ENCODE measurements at places on chromosomes 7 and 10.

DNA sequence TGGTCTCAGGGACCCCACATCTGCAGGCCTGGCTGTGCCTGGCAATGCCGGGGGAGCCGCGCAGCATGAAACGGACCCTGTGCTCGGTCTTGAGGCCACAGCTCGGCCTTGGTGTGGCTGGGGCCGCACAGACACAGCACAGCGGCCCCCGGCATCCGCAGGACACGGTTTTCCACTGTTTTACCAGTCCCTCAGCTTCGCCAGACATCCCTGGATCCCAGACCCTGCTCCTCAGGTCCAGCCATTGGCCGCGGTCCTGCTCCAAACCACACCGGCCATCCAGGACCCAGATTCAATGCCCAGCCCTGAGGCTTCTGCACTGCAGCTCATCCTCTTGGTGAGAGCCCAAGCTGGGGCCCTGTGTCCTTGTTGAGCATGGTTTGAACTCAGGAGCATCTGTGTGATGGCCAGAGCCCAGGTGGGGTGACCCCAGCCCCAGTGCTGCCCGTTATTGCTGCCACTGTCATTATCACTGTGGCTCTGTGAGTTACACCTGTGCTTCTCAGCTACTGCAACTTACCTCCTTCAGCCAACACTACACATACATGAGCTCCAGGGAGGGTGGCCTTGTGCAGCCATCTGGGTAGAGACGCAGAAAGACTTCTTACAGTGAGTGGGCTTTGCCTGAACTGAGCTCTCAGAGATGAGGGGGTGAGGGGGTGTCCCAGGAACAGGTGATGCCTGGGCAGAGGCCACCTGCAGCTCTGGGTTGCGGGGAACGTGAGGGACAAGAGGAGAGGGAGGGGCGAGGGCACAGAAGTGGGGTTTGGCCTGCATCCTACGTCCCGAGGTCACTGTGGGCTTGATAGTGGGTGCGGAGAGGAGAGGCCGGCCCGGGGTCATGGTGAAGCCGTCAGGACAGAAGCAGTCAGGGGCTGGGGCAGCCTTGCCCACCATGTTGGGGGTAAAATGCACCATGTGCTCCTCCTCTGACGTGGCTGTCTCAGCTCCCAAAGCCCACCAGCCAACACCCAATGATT lies 567.6 kb downstream of the PTPRN2 start:
- peak; percentile 45 for DNase-seq

- DNase-seq, result peak; percentile 84
These were observed 32.8 kb downstream of the TMEM130 start for GRCh38 chr7:98836811-98837629.

DNA sequence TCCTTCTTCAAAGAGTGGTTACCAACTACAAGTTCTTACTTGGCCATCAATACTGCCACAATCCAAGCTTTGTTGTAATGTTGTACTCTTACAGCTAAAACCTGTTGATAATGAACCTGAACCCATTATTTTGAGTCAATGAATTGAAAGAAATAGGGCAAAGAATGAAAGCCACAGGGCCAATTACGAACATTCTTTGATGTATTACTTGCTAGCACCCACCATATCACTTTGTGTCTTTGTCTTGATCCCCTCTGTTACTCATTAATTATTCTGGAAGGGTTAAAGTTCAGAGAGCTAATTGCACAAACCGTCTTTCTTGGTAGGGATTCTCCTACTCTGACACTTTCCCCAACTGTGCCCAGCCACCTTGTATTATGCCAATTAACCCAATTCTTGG lies 53.2 kb upstream of the TFEC start:
- DNase-seq, result no peak

DNA sequence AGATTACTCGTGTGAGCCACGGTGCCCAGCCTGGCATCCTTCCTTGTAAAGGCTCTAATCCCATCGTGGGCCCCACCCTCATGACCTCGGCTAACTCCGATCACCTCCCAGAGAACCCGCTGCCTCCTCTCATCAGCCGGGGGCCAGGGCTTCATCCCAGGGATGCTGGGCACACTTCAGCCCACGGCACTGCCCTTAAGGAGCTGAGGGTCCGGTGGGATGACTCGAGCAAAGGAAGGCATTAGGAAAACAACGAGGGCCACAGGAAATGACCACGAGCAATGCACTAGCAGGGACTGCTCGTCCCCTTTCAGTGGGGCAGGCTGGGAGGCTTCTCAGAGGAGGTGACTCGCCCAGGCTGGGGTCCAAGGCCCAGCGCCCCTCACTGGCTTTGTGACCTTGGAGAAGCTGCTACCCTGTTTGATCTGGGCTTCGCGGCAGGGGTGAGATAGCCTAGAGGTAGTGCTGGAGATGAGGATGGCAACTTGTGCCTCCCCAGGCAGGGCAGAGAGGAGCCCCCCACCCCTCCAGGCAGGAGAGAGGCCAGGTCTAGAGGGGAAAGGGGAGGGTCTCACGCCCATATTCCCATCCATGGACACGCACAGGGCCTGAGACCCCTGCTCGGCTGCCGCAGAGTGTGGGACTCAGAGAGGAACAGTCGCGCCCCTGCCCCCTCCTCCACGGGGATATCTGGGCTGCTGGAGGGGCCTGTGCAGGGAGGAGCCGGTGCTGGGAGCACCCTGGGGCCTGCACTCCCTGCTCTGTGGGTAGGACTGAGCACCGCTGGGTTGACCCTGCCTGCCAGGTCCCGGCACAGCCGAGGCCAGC lies 26.8 kb downstream of the ELFN1 start:
- DNase-seq, result peak; percentile 50

DNA sequence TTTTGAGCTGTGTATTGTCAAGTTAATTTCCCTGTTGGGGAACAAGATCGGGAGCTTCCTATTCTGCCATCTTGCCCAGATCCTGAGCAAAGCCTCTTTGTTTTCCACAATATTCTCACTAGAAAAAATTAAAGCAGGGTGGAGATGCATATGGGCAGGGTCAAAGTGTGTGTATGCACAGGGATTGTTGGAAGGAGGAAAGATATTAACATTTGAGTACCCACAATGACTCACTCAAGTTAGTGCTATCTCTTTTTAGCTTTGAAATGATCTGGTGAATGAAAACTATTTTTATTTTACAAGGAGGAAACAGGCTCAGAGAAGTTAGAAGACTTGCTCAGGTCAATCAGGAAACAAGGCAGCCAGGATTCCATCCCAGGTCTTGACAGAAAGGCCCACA lies 6.7 kb upstream of the BTBD16 start:
- no peak for DNase-seq

- peak; percentile 47 for DNase-seq
These were observed 4.4 kb downstream of the PKD1L1 start for GRCh38 chr7:47943676-47944474.

GRCh38 chr10:14587540-14588083 lies 187.1 kb downstream of the FAM107B start:
- DNase-seq, result no peak

DNA sequence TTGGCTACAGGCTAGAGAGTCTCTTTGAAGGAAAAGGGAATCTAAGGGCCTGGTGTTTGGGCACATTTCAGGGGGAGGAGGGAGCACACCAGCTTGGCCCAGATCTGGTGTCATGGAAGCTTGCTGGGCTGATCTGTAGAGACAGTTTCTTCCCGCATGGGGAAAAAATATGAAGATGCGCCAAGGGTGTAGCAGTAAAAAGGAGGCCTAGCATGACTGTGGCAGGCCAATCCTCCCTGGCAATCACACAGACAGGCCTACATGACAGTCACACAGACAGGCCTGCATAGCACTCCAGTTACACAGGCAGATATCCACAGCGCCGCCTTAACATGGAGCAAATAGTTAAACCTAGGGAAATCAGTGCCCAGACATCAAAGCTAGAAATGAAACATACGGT lies 123.6 kb upstream of the KIF5B start:
- no peak for DNase-seq

DNA sequence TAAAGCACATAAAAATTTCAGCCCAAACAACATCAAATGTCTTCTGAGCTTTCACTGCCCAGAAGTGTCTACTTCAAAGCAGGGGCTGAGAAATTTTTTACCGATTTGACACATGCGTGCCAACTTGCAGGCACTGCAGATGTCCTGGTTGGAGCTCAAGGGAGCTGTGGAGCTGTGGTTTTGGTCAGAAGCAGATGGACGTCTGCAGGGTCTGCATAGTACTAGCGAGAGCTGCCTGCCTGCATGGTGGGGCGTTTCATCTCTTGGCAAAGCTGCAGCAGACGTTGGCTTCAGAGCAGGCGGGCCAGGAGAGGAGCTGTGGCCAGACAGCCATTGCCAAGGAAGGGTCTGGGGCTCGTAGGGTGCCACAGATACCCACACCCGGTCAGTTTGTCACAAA lies 296.7 kb downstream of the GLRX3 start:
- no peak for DNase-seq

DNA sequence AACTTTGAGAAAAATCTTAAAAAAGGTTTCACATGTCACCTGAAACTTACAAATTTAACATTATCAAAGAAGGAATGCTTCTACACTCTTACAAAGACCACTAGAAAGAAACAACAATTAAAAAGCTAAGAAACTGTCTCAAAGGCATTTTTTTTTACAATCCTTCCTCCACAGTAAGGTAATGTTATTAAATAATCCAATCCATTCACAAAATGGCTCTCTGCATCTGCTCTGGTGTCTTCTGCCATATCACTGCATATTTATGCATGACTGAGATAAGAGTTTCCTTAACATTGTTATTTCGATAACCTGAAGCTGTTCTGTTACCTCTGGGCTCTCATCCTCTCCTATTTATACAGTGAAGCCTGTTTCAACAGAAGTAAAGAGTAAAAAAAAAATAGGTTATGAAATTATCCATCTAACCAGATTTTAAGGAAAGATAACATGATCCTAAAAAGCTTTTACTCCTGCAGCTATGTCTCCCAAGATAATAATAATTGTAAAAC lies 8.5 kb downstream of the HNRNPA2B1 start:
- no peak for DNase-seq

DNA sequence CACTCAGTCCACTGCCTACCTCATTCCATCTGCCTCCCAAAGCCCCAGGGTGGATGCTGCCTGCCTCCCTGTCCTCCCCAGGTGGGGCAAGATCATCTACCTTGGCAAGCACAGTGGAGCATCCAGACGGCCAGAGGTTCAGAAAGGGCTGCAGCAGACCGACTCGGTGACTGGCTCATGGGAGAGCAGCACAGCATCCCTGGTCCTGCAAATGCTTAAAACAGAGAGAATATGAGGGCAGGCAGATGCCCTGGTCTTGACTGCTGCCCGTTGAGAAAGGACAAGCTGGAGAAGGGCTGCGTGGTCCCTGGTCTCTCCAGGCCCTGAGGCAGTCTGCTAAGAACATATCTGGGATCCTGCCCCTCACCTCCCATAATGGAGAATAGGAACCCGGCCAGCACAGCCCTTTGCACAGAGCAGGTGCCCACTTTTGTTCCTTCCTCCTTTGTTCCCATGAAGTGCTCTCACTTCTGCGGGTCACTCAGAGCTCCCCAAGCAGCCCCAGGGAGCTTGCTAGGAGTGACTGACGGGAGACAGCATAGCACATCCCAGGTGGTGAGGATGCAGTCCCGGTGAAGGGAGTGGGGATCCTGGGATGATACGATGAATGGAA lies 1.4 kb downstream of the HPS1 start:
- no peak for DNase-seq
